ENCODE measurements at places on chromosomes 3 and 15.

GRCh38 chr3:140386357-140387100 is 291.3 kb upstream of the TRIM42 start:
- no peak for DNase-seq

GRCh38 chr15:89356634-89357298 is 22.1 kb upstream of the POLG start:
- no peak for DNase-seq

DNA sequence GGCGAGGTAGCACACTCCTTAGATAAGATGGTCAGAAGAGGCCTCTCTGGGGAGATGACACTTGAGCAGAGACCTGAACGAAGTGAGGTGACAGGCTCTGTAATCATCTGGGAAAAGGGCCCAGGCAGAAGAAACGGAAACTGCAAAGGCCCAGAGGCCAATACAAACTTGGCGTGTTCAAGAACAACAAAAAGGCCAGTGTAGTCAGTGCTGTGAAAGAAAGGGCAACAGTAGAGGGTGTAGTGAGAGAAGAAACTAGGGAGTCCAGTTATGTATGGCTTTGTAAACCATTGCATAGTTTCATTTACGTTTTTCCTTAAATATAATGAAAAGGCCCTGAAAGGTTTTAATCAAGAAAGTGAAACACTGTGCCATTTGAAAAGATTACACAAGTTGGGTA is 31.8 kb downstream of the PLD1 start:
- DNase-seq, result no peak

DNA sequence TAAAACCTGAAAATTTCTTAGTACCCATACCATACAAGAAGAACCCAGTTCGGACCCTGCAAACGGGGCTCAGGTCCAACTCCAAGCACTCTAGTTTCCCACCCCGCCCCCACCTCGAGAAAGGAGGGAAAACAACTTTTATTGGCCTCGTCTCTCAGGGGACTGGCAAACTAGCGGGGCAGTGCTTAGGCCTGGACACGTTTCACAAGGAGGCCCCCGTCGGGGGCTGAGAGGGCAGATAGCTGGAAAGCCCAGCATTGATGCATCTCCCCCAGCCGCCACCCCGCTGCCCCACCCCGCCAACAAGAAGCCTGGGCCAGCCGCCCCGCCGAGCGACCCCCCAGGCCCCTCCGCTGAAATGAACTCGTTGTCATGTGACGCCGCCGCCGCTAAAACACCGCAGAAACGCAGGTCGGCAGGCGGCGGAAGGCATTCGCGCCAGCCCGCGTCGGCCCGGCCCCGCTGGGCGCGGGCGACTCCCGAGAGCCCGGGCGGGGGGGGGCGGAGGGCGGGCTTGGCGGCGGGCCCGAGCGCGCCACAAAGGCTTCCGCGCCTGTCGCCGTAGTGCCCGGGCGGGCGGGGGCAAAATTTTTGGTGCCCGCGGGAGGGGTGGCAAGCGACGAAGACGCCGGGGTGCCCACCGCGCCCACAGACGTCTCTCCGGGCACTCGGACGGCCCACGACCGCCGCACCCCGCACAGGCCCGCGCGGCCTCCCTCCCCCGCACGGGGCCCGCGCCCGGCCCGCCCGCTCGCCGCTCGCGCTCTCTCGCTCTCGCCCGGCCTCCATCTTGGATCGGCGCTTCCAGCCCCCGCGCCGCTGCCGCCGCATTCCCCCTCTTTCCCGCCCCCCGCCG is 634 bp downstream of the STAG1 start:
- peak; percentile 65 for DNase-seq

DNA sequence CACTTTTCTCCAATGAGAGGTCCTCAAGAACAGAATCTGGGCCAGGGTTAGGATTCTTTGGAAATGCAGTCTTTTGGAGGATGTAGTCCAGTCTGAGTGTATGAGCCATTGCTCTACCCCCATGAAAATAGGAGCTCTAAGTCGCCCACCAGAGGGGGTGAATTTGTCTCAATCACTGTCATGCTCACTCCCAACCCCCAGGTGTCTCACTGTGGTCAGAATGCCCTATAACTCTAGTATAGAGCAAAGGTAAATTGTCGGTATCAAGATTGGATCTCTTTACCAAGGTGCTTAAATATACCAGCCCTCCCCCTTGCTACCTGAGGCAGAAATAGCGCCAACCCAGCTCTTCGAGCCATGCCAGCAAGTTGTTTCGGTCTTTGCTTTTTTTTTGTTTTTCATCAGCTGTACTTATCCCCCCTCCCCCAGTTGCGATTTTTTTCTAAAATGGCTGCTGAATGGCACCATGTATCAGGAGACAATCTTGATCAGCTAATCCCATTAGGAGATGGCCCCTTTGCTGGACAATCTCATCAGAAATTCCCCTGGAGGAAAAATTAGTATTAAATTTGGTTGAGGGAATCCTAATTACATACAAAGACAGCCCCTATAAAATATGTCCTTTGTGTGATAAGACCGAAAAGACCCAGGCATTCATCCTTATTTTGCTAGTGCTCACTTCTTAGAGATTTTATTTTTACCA is 130.7 kb downstream of the EBLN2 start:
- no peak for DNase-seq

DNA sequence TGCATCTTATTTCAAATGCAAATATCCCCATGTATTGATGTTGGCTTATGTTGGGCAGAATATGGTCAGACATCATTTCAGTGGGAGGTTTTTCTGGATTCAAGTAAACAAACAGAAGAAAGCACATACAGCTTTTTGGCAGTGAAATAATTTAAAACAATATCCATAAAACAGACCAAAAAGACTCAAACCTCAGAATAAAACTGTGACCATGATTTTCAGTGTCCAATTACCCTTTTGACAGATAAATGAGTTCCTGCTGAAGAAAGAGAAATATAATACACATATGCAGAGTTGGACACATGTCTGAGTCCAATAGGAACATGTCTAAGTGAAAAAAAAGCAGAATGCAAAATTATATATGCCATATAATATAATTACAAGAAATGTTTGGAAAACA is 39.1 kb downstream of the PXK start:
- DNase-seq, result no peak

- DNase-seq, result no peak
Measured at GRCh38 chr3:46417841-46418611, 11.0 kb downstream of the CCRL2 start.

GRCh38 chr15:66851311-66852063 is 149.5 kb downstream of the SMAD6 start:
- peak; percentile 62 for DNase-seq

DNA sequence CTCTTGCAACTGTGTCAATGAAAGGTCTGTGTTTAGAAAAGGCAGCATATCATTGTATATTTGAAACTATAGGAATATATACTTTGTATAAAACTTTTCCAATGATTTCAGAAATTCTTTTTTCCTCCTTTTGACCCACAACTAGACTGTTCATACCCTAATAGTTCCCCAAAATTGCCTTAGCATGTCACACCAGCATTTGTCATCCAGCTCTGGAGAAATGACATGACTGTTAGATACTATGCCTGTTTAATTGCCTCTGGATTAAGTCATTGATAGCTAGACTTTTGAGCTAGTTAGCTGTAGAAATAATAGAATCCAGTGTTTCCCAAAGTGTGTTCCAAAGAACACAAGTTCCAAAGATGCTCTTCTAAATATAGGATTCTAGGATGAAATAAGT is 32.4 kb downstream of the B3GALNT1 start:
- DNase-seq, result no peak

GRCh38 chr3:69352305-69353087 is 33.4 kb downstream of the FRMD4B start:
- DNase-seq, result no peak

DNA sequence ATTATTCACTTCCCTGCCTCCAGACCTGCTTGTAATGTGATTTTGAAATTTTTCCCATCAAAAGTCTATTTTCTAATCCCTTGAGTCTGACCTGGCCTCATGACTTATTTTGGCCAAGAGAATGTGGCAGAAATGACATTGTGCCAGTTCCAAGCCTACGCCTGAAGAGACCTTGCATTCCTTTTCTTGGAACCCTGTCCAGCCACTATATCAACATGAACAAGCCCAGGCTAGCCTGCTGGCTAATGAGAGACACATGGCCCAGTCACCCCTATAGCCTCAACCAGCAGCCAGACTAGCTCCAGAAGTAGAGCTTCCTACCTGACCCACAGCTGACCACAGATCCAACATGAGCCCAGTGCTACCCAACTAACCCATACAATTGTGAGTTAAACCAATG is 121.1 kb upstream of the ACP3 start:
- no peak for DNase-seq

DNA sequence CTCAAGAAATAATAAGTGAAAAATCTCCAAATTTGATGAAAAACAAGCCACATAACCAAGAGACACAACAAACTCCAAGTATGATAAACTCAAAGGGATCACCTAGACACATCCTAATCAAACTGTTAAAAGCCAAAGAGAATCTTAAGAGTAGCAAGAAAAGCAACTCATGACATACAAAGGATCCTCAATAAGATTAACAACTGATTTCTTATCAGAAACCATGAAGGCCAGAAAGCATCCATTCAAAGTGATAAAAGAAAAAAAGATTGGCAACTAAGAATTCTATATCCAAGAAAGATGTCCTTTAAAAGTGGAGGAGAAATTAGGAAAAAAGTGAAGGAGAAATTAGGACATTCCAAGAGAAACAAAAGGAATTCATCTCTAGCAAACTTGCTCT is 23.5 kb downstream of the CHSY1 start:
- no peak for DNase-seq

GRCh38 chr3:905217-905616 is 187.6 kb upstream of the CNTN6 start:
- no peak for DNase-seq

- no peak for DNase-seq
Measured at GRCh38 chr15:86741917-86742316, 662.2 kb downstream of the AGBL1 start.

DNA sequence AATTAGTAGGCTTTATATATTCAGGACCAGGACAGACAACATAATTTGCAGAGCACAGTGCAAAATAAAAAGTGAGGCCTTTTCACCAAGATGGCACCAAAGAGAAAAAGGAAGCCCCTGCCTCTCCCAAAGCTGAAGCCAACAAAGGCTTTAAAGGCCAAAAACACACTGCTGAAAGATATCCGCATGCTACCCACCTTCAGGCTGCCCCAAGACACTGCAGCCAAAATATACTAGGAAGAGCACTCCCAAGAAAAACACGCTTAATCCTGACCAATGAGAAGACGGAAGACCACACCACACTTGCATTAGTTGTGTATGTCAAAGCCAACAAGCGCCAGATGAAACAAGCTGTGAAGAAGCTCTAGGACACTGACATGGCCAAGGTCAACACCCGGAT is 38.0 kb downstream of the PIK3CB start:
- no peak for DNase-seq

DNA sequence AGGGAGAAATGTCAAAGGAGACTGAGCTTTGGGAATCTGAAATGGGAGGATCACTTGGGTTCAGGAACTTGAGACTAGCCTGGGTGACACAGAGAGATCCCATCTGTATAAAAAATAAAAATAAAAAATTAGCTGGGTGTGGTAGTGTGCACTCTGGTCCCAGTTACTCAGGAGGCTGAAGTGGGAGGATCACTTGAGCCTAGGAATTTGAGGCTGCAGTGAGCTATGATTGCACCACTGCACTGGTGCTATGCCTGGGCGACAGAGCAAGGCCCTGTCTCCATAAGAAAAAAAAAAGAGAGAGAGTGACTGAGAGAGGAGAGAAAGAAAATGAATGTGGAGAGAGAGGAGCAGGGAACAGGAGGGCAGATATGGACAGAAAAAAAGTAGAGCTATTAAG is 72.8 kb downstream of the SENP2 start:
- DNase-seq, result no peak

DNA sequence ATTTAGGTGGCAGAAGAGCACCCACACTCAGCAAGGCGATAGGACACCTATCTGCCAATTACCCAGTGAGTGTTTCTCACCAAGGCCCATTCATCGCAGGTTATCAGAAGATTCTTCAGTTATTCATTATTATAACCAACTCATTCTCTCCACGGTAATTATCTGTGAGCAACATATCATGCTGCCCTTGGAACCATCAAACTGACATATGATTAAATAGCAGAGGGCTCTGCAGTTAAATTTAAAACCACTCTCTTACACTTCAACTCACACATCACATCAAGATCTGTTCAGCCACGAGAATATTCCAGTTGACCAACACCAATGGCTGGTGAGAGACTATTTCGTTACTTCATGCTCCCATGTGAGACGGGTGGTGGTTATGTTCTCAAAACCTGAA is 489.3 kb downstream of the ERC2 start:
- no peak for DNase-seq

DNA sequence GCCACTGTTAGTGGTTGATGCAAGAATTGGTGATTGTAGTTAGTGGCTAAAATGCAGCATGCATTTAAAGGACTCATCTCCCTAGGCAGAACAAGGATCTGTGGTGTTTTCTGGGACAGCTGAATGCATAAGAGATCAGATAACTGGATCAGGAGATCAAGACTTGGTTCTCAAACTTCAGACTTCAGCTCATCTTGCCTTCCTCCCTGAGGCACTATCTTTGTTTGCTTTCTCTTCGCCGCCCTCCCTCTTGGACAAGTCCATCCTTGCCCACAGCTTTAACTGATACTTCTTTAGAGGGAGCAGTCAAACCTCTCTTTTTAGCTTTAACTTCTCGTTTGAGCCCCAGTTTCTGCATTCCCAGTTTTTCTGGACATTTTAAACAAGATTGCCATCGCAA is 195.4 kb upstream of the TPRG1 start:
- no peak for DNase-seq

GRCh38 chr15:27956285-27956684 is 142.8 kb downstream of the OCA2 start:
- no peak for DNase-seq

- no peak for DNase-seq
Measured at GRCh38 chr15:76310475-76311099, 682 bp downstream of the ETFA start.

GRCh38 chr3:29468187-29468586 is 187.3 kb downstream of the RBMS3 start:
- no peak for DNase-seq

- no peak for DNase-seq
Measured at GRCh38 chr15:85500060-85500708, 119.8 kb downstream of the AKAP13 start.

DNA sequence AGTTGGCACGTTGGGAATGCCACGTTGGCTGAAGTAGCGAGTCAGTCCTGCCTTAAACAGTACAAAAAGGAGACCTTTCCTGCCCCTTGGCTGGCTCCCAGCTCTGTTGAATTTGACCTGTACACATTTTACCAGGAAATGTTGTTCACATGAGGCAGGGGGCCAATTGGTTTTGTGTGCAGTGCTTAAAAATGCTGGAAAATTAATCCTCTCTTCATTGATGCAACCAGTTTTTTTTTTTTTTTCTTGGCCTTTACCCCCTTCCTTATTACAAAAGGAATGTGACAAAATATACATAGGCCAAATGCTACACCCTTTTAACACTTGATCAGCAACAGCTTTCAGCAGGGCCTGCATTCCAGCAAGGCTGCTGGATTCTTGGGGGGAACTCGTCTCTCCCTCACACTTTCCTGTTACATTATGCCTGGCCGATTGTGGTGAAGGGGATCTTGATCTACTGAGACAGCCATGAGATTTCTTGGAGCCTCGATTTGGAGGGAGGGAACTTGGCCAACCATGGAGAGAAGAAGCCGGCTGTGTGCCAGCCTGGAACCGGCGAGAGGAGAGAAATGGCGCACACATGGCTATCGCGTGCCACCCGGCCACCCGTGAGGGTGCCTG is 93.1 kb downstream of the DNASE1L3 start:
- DNase-seq, result no peak

- DNase-seq, result peak; percentile 38
Measured at GRCh38 chr15:91271565-91272153, 171.6 kb downstream of the SV2B start.

GRCh38 chr3:41193794-41194539 is 5.3 kb upstream of the CTNNB1 start:
- DNase-seq, result no peak

Data from stimulated activated naive CD4-positive, alpha-beta T cell treated with Interleukin-2 at 50 U/mL for 16 hours (primary cell).